Bone marrow (tissue), 2 donors: ENCODE measurements at places on chromosomes 4 and X.

- DNase-seq, result no peak
These were observed 12.5 kb upstream of the BRS3 start for GRCh38 chrX:136475236-136475635.

DNA sequence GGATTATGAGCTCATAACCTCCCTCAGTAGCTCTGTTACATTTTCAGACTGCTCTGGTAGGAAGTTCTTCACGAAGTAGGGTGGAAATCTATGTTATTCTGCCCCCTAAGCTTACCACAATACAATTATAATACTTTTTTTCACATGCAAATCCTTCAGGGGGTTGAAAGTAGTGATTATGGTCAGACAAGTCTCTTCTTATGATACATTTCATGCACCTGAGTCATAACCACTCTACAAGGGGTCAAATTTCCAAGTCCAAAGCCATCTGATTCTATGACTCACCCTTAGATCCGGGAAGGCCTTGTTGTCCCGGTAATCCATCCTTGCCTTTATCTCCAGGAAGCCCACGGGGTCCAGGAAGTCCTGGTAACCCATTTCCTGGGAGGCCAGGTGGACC lies 95.2 kb downstream of the ATG4A start:
- no peak for DNase-seq

GRCh38 chr4:154231806-154232478 lies 259.7 kb downstream of the DCHS2 start:
- DNase-seq, result no peak

DNA sequence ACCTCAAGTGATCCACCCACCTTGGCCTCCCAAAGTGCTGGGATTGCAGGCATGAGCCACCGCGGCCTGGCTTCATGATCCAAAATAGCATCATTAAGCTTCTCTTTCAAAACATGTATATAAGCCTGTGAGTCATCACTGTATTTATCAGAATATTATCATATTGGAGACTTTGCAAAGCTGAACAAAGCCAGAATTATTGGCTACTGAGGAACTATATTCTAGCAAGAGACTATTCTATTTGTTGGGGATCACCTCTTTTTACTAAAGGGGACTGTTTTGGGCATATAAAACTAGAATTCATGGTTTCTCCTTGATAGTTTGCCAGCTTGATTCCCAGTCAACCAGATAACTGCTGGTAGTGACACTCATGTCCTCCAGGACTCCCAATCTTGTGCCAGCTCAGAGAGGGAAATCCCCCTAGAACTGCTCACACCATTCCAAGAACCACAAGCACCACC lies 40.1 kb downstream of the TET2 start:
- no peak for DNase-seq

- peak; percentile 77 for DNase-seq
These were observed at the start of the genes ARFIP1 and TIGD4 for GRCh38 chr4:152779513-152780266. Gene ARFIP1, plus strand, starts transcription at chr4:152779954. Its CDS starts 49,680 bp downstream, at chr4:152829634. Gene TIGD4, minus strand, starts transcription at chr4:152779730. Its CDS starts 8,726 bp downstream, at chr4:152771004.

DNA sequence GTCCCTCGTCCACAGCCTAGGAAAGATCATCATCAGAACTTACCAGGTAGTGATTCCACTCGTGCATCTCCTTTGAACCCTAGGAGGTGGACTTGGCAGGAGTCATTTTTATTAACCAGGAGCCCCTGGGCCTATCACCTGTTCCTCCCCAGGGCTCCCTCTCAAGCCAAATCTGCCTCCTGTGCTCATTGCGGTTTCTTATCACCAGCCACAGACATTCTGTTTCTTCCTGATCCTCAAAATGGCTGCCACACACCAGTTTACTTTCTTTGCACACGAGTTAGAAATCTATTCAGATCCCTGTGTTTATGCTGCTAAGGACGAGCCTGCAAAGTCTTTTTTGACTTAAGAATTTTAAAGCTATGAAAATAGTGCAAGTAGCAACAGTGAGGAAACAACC lies 354.5 kb upstream of the BOD1L1 start:
- no peak for DNase-seq

DNA sequence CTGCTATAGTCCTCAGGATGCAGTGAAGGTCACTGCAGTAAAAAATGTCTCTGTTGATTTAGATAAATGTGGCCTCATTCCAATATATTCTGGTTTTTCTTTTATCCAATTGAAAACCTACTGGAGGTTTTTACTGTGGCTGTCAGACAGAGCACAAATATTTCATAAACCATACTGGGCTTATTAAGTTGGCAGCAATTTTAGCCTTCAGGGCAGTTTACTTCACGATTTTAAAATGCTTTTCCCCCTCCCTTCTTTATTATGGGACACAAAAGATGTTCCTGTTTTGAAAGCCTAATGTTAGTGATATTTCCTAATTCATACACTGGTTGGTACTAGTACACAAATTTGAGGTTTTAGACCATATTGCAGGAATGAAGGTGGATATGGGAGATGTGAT lies 939.4 kb downstream of the C4orf33 start:
- no peak for DNase-seq

DNA sequence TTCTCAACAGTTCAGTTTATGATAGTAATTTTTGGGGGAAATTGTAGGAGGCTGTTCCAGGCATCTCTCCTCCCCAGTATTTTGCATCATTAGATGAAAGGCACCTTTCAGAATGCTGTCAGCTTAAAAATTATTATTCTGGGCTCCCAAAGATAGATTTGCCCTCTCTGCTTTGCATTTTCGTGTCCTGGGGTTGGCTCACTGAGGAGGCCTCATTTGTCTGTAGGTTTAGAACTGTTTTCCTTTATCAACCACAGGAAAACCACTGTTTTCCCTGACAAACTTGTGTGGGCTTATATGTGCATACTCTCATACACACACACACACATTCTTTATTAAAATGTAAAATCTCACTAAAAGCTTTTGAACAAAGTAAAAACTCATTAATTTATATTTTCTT lies 197.2 kb upstream of the VCX3A start:
- DNase-seq, result no peak
